ENCODE measurements at places on chromosomes 16 and 17. TPM values are rescaled to one million over a fixed set of nuclear protein-coding genes. Genes with fewer than 3 reads are reported as not detected.

The GSG1L2 gene
- total RNA-seq: not detected

The C17orf100 gene
- 0.86 TPM for total RNA-seq

The KRT28 gene
- total RNA-seq: not detected

The OR2C1 gene
- not detected for total RNA-seq

The NPB gene
- total RNA-seq: not detected

The ALDH3A1 gene
- not detected for total RNA-seq

The TOM1L1 gene
- total RNA-seq: 22.5 TPM

The C16orf90 gene
- not detected for total RNA-seq

The NPIPA7 gene
- total RNA-seq: 0.58 TPM

The DCUN1D3 gene
- total RNA-seq: 41.8 TPM
